ENCODE measurements at places on chromosomes 7 and 10. TPM values are rescaled to one million over a fixed set of nuclear protein-coding genes. Genes with fewer than 3 reads are reported as not detected.

Gene FAS
- 30.7 TPM for total RNA-seq

GRCh38 chr10:80588546-80588945 is 50.8 kb downstream of the SH2D4B start:
- DNase-seq = no peak

DNA sequence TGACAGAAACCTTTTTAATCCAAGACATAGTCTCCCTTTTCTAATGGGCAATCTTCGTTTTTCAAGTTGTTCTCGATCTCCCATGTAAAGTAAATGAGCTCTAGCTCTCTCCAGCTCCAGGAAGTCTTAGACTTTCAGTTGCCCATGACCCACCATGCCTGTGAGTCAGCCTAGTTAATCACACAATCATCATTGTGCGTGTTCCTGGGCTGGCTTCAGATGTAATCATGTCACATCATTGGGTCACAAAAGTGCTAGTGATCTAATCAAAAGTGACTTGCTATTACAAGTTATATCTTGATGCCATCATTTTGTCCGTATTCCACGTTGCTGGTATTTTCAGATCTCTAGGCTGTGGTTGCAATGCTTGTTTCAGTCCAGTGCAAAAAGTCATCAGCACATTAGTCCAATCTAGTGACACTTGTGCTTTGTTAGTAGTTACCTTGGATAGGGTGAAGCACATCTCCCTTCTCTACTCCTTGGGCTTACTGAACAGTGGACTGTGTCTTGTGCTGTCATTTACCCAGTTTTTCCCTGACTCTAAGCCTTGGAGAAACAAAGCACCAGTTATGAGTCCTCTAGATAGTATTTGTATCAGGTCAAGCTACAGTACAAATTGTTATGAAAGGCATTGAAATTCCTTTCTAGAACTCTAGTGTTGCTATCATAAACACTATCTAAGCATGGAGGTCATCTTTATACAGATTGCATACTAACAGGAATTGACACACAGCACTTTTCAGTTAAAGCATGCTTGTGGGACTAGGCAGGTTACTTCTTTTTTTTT is 316.6 kb downstream of the GFRA1 start:
- no peak for DNase-seq

- DNase-seq = no peak
Measured at GRCh38 chr10:102401735-102402511, 6.4 kb downstream of the NFKB2 start.

DNA sequence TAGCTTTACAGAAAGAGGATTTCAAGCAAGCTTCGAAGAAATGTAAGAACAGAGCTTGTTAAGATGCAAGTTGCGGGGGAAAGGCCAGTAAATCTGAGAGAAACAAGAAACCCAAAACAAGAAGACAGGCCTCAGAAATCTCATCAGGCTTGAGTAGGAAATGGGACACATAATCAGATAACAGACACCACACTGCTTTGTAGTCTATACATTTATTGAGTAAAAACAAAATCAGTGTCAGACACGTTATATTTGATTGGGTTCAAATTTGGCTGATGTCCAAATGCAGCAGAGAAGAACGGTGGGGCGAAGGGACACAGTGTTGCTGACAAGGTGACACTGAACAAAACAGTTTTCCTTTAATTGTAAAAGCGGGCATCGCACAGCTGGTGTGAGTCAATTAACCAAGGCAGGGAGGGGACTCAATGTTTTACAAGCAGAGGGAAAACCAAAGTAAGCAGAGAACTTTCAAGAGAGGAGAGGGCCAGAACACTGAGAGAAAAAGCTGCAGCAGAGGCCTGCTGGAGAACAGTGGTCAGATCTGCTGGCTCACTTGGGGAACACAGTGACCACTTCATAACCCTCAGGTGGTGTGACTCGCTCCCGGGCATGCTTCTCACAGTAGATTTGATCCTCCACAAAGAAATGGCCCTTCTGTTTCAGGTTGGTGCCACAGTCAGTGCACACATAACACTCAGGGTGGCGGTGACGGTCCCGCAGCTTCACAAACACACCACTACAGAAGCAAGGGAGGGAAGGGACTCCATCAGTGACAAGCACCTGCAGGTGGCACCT is 43.5 kb downstream of the ACSM6 start:
- no peak for DNase-seq

GRCh38 chr10:4786043-4786839 is 39.8 kb upstream of the AKR1E2 start:
- no peak for DNase-seq

DNA sequence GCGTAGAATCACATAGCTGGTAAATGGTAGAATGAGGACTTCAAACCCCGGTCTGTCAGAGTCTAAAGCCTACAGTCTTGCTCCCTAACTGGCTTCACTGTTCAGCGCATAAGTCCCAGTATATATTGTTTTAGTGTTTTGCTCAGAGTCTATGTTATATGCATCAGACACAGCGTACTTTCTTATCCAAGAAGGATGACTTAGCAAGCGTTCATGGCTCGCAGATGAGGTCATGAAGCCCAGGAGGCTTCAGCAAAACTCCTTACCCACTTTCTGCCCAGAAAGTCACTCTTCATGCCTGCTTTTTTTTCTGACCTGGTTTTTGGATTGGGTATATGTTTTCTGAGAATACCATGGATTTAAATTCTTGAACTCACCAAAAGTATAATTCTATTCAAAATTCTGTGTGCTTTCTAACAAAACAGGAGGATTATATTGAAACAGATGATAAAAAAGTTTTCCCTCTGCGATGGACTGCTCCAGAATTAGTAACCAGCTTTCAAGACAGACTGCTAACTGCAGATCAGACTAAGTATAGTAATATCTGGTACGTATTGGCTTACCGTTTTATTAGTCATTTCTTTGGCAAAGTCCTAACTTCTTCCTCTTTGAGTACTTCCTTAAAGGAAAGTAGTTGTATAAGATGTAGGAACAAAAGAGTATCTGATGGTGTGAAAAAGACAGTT is 24.6 kb upstream of the BHLHA15 start:
- no peak for DNase-seq

- no peak for DNase-seq
Measured at GRCh38 chr7:38679419-38679818, 48.2 kb upstream of the AMPH start.

Measured in spleen (tissue), 13 donors.